ENCODE measurements at places on chromosomes 4 and X. TPM values are rescaled to one million over a fixed set of nuclear protein-coding genes. Genes with fewer than 3 reads are reported as not detected.

MTM1 gene
- 5.1 TPM for total RNA-seq

NSUN7 gene
- total RNA-seq: under 0.01 TPM

RBMXL3 gene
- total RNA-seq: not detected

NHSL2 gene
- total RNA-seq: 0.78 TPM

IQSEC2 gene
- 5.9 TPM for total RNA-seq
